ENCODE measurements at places on chromosomes 3 and 15.

GRCh38 chr15:44711096-44711742 is at the start of the genes B2M and PATL2:
Gene B2M, plus strand, starts transcription at chr15:44711517. Its CDS starts 30 bp downstream, at chr15:44711547.
Gene PATL2, minus strand, starts transcription at chr15:44711323. Its CDS starts 34,833 bp downstream, at chr15:44676490.
- DNase-seq: peak; percentile 95

DNA sequence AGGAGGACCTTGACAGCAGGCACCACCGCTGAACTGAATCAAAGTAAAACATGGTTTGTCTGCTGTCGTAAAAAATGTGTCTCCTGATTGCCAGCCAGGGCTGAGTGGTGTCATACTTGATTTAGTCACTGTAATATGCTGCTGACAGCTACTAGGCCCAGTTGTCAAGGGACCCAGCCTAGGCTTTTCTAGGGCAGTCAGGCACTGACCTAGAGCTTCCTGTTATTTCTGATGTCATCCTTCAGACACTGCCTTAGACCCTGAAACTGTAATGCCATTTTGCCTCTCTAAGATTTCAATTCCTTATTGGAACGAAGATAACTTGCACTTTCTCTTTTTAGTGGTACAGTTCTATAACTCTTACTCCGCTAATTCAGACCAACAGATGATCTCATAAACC is 2.6 kb upstream of the MRPL3 start:
- DNase-seq: no peak

DNA sequence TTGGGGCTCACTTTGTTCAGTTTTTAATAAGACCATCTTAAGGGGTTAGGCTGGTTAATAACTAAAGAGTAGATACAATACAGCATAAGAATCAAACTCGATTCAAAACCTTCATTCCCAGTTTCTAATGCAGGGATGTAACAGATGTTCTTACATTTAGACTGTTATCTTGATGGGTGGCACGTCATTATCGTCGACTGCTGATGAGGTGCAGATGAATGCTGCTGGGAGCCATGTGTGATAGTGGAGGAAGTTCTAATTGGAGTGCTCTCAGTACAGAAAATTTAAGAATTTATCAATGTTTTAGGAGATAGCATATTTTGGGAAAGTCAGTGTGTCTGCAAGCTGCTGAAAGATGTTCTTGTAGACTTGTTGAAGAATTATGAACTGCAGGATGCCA is 331.5 kb downstream of the PTPRG start:
- DNase-seq: no peak

- no peak for DNase-seq
Observed at GRCh38 chr3:33250712-33251111, 26.5 kb upstream of the FBXL2 start.

- DNase-seq: no peak
Observed at GRCh38 chr15:68204776-68205557, at the start of gene CALML4. Gene CALML4, minus strand, starts transcription at chr15:68205332. Its CDS starts 85 bp downstream, at chr15:68205247.

GRCh38 chr15:66834881-66835878 is 133.1 kb downstream of the SMAD6 start:
- no peak for DNase-seq

Measured in stimulated activated CD4-positive, alpha-beta T cell treated with anti-CD3 and anti-CD28 coated beads, Interleukin-2, amount 100 ng/mL, for 24 hours (primary cell).